Activated CD4-positive, alpha-beta memory T cell treated with anti-CD3 and anti-CD28 coated beads, Interleukin-2, amount 10 ng/mL, durations not matched to agents 7 days and 5 days (primary cell): ENCODE measurements at places on chromosomes 3 and 15. TPM values are rescaled to one million over a fixed set of nuclear protein-coding genes. Genes with fewer than 3 reads are reported as not detected.

The KBTBD12 gene
- not detected for total RNA-seq

The SCAANT1 gene
- total RNA-seq = not detected

The FBLN2 gene
- not detected for total RNA-seq

The UNC13C gene
- not detected for total RNA-seq

The ANKUB1 gene
- total RNA-seq = not detected

The WDR72 gene
- total RNA-seq = not detected

The IL5RA gene
- total RNA-seq = not detected

The CAV3 gene
- total RNA-seq = not detected

The MYO1E gene
- total RNA-seq = 40.8 TPM

DNA sequence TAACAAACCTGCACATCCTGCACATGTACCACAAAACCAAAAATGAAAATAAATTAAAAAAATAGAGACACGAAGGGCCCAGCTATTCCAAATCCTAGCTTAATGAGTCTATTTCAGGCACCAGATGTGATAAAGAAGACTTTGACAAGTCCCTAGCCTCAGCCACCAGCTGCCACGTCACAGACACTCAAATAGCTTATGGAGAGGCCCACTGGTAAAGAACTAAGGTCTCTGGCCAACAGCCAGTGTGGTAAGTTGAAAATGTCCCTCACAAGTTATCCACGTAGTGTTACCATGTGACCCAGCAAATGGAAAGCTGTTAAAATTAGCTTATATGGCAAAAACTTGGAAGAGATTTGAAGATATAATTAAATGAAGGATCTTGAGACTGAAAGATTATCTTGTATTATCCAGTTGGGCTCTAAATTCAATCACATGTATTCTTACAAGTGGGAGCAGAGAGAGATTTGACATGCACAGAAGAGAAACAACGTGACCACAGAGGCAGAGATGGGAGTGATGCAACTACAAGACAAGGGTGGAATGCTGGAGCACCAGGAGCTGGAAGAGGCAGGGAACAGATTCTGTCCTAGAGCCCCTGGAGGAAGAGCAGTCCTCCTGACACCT lies 10.9 kb downstream of the ACSBG1 start:
- peaks cover 1% of the 10 kb centered on the region for H3K27me3 ChIP-seq
- H3K4me3 ChIP-seq = no peak overlapping the region
- no peak for DNase-seq
- H3K27ac ChIP-seq = peak overlapping the region; percentile 12

- H3K4me1 ChIP-seq = peaks cover 6% of the 10 kb centered on the region
- H3K27me3 ChIP-seq = peaks cover 17% of the 10 kb centered on the region
- no peak overlapping the region for H3K27ac ChIP-seq
- H3K36me3 ChIP-seq = no peaks in the 10 kb centered on the region
Measured at GRCh38 chr3:24686808-24687207, 192.2 kb upstream of the THRB start.

DNA sequence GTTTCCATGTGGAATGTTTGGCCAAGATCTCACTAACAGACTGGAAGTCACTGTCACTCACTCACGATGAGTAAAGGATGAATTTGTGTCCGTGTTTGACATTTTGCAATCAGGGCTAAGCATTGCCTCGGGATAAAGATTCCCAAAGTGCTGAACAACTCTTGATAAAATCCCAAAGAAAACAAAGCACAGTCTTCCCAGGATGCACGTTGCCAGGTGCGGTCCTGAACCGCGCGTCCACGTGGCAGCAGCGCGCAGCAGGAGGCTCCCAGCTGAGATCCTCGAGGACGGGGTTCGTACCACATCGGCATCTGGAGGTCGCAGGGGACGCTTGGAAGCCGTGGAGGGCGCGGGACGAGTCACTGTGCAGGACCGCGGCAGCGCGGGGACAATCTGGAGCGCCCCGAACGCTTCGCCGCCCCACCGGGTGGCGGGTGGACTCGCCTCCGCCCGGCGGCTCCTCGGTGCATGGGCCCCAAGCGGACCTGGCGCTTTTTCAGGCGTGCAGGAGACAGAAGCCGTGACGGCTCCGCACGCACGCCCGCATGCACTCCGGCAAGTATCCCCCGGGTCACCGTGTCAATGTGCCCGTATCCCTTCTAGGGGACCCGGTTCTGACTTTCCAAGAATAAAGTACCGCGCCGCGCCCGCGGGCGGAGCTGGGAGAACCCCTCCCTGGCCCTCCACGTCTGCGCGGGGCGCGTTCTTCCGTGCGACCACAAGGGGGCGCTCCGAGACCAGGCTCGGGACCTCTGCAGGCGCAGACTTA lies 17.7 kb downstream of the CPN2 start:
- H3K4me3 ChIP-seq = peak overlapping the region; percentile 65
- no peaks in the 10 kb centered on the region for H3K36me3 ChIP-seq
- DNase-seq = peak; percentile 88
- H3K27ac ChIP-seq = no peak overlapping the region
- H3K27me3 ChIP-seq = peaks cover 36% of the 10 kb centered on the region

- no peaks in the 10 kb centered on the region for H3K36me3 ChIP-seq
- DNase-seq = no peak
- H3K27me3 ChIP-seq = no peaks in the 10 kb centered on the region
- H3K4me3 ChIP-seq = no peak overlapping the region
- no peak overlapping the region for H3K27ac ChIP-seq
- H3K4me1 ChIP-seq = no peaks in the 10 kb centered on the region
Measured at GRCh38 chr3:79113876-79114275, 653.9 kb downstream of the ROBO1 start.

DNA sequence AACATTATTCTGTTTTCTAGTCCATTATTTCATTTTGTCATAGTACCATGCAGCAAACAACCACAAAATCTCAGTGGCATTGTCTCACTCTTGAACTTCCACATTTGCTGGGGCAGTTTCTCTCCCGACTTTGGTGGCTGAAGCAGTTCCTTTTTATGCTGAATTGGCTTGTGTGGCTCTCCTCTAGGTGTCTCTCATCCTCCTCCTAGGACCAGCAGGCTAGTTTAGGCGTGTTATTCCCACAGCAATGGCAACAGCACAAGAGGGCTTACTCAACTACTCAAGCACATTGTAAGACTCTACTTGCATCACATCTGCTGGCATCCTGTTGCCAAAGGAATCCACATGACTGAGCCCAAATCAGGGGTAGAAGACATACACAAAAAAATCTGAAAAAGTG lies 201.8 kb upstream of the KCNH8 start:
- DNase-seq = no peak
- peaks cover 4% of the 10 kb centered on the region for H3K27me3 ChIP-seq
- H3K4me3 ChIP-seq = no peak overlapping the region
- no peaks in the 10 kb centered on the region for H3K36me3 ChIP-seq

DNA sequence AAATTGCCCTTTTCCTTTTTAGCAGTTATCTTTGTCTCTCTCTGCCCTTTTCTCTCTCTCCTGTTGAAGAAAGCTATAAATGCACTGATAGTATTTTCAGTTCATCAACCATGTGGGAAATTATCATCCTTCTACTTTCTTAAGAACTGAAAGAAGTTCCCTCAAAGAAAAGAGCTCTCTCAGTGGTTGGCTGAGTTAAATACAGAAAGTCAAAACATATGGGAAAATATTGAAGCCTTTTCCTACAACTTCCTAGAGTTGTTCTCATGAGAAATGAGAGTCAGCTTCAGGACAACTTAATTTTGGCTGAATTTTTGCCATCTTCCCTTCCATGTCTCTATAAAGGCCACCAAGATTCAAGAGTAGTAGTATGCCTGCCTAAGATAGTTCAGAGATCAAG lies 96.7 kb downstream of the NFKBIZ start:
- DNase-seq = no peak
- no peak overlapping the region for H3K4me3 ChIP-seq
- peaks cover 31% of the 10 kb centered on the region for H3K4me1 ChIP-seq
- peaks cover 37% of the 10 kb centered on the region for H3K27me3 ChIP-seq
- H3K36me3 ChIP-seq = peaks cover 14% of the 10 kb centered on the region

DNA sequence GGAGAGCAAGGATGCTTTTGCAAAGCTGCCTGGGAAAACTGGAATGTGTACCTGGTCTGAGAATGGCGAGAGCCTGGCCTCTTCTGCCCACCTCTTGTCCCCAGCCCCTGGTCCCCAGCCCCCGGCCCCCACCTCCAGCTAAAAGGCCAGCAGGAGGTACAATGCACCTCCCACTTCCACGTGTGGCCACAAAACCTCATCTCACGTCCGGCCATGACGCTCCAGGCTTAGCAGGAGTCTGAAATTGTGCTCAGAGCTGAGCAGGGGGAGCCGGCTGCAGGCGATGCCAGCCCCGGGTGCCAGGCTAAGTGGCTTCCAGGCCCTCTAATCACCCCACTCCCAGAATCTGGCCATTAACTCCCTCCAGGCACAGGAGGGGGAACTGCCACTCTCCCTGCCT lies 83.1 kb upstream of the PRR20G start:
- no peaks in the 10 kb centered on the region for H3K4me1 ChIP-seq
- H3K27me3 ChIP-seq = no peaks in the 10 kb centered on the region
- no peaks in the 10 kb centered on the region for H3K36me3 ChIP-seq
- no peak overlapping the region for H3K27ac ChIP-seq
- H3K4me3 ChIP-seq = no peak overlapping the region

- DNase-seq = no peak
- peaks cover 56% of the 10 kb centered on the region for H3K4me1 ChIP-seq
- H3K36me3 ChIP-seq = peaks cover 43% of the 10 kb centered on the region
- peak overlapping the region; percentile 34 for H3K27ac ChIP-seq
- H3K27me3 ChIP-seq = no peaks in the 10 kb centered on the region
Measured at GRCh38 chr3:152443212-152444023, 174.7 kb downstream of the MBNL1 start.

- no peaks in the 10 kb centered on the region for H3K36me3 ChIP-seq
- H3K4me3 ChIP-seq = no peak overlapping the region
- peak; percentile 30 for DNase-seq
- H3K4me1 ChIP-seq = peaks cover 19% of the 10 kb centered on the region
- H3K27me3 ChIP-seq = no peaks in the 10 kb centered on the region
Measured at GRCh38 chr3:8571256-8571655, 69.6 kb downstream of the LMCD1 start.

GRCh38 chr15:74837482-74838136 lies 5.3 kb downstream of the ULK3 start:
- no peak overlapping the region for H3K4me3 ChIP-seq
- H3K27ac ChIP-seq = no peak overlapping the region
- no peaks in the 10 kb centered on the region for H3K27me3 ChIP-seq

DNA sequence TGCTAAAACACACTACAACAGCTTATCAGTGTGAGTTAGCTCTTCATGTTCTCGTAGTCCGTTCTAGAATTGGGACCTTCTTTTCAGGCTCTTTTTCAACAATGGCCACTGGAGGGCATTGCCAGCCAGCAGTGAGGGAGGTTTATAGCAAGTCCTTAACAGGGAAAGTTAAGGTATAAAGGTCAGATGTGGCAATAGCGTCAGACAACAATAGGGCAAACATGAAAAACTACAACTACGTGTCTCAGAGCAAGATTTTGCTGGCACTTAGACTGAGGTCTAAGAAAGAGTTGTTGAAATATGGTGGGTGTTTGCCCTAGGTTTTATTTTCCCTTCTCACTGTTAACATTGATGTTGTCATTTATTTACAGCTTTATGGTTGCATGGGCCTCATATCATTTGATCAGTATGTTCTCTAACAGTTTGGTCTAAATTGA lies 161.4 kb downstream of the GMNC start:
- no peak overlapping the region for H3K4me3 ChIP-seq
- H3K36me3 ChIP-seq = no peaks in the 10 kb centered on the region
- peaks cover 6% of the 10 kb centered on the region for H3K4me1 ChIP-seq

DNA sequence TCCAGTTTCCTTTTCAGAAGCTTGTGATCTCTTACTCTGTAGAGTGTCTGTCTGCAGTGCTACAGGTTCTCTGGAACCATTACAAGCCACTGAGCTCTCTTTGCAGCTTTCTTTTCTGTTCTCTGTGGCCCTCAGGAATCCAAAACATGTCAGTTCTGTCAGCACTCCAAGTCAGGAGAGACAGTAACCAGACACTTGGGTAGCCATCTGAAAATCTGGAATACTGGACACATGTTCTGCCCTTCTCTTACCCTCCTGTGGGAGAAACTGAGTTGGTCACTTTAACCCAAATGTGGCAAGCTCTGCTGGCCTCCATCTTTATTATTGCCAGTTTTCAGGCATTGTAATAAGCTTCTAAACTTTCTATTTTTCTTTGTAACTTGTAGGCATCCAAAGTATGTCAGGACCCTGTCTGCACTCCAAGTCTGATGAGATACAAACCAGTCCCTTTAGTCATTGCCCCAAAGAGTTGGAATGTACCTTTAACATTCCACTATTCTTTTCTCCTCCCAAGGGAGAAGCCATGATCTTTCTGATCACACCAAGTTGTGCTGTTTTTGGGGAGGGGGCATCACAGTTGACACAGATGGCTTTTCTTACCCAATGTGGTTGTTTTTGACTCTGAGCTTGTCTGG lies 183.7 kb downstream of the DPH6 start:
- no peaks in the 10 kb centered on the region for H3K4me1 ChIP-seq
- H3K4me3 ChIP-seq = no peak overlapping the region
- no peaks in the 10 kb centered on the region for H3K36me3 ChIP-seq
- H3K27ac ChIP-seq = no peak overlapping the region
- H3K27me3 ChIP-seq = no peaks in the 10 kb centered on the region

GRCh38 chr3:155342344-155342743 lies 48.9 kb upstream of the STRIT1 start:
- H3K4me1 ChIP-seq = no peaks in the 10 kb centered on the region
- H3K4me3 ChIP-seq = no peak overlapping the region
- no peak for DNase-seq
- no peaks in the 10 kb centered on the region for H3K36me3 ChIP-seq
- H3K27ac ChIP-seq = no peak overlapping the region

GRCh38 chr3:44000586-44000985 lies 241.1 kb upstream of the TOPAZ1 start:
- no peak overlapping the region for H3K4me3 ChIP-seq
- H3K4me1 ChIP-seq = peaks cover 33% of the 10 kb centered on the region
- peaks cover 5% of the 10 kb centered on the region for H3K36me3 ChIP-seq
- H3K27ac ChIP-seq = no peak overlapping the region

DNA sequence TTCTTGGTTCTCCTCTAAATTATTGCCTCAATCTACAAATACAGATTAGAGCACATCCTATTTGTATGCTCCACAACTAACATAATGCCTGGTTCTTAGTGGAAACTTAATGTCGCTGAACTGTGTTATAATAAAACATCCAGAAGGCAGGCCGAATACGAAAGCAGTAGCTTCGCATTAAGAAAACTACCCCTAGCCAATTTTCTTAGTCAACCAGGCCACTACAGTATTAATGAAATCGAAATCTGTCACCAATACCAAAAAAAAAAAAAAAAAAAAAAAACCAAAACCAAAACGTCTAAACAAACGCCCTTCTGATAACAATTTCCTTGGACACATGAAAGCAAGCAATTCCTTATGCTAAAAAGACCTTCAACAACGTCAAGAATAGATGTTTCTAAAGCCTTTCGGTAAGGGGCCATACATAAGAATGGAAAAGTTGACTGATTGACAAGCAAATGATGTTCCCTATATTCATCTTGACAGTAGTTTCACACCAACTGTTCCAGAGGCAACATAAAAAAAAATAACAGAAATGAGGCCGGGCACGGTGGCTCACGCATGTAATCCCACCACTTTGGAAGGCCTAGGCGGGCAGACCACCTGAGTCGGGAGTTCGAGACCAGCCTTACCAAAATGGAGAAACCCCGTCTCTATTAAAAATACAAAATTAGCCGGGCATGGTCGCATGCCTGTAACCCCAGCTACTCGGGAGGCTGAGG lies 1.3 kb downstream of the DENND6A start:
- DNase-seq = no peak
- peak overlapping the region; percentile 81 for H3K4me3 ChIP-seq
- peak overlapping the region; percentile 89 for H3K27ac ChIP-seq
- H3K36me3 ChIP-seq = peaks cover 13% of the 10 kb centered on the region
